ENCODE measurements at places on chromosomes 1 and 21.

- DNase-seq: no peak
These were observed 28.7 kb downstream of the LDLRAP1 start for GRCh38 chr1:25572107-25572506.

- no peak for DNase-seq
These were observed 2.5 kb upstream of the GBP4 start for GRCh38 chr1:89201106-89201794.

DNA sequence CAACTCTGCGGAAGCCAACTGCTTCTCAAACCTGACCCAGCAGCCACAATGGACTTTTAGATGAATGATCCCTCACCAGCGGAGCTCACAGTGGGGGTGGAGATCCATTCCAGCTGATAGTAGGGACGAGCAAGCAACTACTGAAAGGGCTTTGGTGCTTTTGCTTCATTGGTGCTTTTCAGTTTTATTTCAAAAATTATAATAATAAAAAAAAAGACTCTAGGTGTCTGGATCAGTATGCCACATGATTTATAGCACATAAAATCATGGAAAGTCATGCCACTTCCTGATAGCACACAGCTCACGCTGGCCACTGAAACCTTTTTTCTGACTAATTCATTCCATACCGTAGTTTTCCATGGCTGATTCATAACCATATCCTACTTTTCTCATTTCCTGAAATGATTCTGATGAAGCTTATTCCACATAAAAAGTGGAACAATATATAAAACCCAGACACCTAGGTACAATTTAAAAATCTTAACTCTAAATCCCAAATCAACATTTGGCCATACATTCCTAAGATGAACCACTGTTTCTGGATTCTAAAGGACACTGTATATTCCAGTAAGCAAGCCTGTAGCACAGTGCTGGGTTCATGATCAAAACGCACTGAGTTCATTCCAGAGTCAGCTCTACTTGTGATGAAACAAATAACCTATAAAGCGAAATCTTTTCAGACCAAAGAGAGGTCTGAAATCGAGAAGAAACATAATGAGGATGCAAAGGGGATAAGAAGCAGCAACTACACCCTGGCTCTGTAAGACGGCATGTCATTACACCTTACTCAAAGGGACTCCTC is 41.3 kb upstream of the KCNE1 start:
- no peak for DNase-seq

DNA sequence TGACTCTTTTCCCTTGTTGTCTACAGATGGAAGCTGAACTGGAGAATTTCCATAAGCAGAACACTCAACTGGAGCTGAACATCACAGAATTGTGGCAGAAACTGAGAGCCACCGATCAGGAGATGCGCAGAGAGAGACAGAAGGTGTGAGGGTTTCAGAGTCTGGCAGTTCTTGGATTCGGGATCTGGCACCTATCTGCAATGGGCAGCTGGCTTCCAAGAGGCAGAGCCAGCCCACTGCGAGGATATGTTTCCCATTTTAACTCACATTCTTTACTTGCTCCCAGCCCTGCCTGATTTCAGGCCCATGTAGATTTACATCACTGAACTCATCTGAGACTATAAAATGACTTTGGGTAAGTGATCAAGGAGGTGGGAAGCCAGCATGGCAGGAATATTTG is 37.3 kb upstream of the TMEM125 start:
- peak; percentile 15 for DNase-seq

DNA sequence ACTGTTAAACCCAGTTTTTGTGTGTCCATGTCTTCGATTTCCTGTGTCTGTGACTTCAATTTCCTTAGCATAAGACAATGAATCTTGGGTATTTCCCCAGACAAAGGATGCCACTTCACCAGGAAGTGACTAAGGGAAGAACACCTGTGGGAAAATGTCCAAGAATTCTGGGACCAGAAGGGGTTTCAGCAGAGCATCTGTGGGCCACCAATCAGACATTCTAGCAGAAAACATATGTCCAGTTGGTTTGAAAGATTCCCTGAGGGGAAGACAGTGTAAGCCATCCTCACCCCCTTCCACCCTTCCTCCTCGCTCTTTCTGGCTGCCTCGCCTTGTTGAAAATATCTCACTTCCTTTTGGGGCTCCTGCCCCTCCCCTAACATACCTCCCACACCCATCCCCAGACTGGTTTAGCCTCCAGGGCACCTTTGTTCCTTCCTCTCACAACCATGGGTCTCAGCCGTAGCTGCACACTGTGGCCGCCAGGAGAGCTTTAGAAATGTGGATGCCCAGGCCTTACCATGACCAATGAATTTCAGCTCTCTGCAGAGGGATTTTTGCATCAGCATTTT is 25.5 kb upstream of the IFNAR1 start:
- no peak for DNase-seq

DNA sequence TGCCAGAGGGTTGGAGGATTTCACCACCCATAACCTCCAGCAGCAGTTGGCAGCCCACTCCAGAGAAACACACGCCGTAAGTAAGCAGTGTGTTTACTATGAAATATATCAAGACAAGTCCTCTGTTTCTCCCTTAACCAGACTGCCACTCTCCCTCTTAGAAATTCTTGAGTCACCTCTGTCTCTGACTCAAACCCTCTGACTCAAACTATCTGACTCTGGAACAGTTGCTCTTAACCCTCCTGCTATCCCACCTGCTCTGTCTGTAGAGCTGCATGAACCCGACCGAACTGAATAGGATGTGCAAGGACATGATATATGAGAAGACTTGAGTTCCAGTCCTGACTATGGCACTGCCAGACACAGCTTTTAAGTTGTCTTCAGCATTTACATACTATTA is 14.1 kb downstream of the INPP5B start:
- DNase-seq: no peak

- peak; percentile 80 for DNase-seq
These were observed 540 bp downstream of the ARHGEF2 start for GRCh38 chr1:155977690-155978324.

GRCh38 chr1:2493691-2494322 is 17.7 kb downstream of the PLCH2 start:
- DNase-seq: no peak

- DNase-seq: no peak
These were observed 9.5 kb upstream of the PADI3 start for GRCh38 chr1:17239420-17239819.

- DNase-seq: no peak
These were observed 284.8 kb downstream of the BACH1 start for GRCh38 chr21:29583424-29583924.

- no peak for DNase-seq
These were observed 19.5 kb downstream of the PDE9A start for GRCh38 chr21:42672699-42673458.

DNA sequence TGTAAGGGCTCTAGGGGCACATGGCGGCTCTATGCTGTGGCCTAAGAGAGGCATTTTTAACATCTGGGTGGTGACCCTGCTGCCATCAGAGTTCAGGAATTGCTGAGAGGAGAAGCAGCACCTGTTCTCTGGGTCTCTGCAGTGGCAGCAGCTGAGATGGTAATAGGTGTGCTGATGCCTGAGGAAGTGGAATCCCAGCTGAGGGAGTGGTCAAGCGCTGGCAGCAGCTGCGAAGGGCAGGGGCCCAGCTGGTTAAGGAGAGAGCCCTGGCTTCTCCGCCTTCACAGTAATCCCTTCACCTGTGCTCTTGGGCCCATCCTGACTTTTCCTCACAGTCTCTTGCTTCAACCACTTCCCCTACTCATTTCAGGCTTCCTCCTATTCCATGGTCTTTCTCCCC is 39.8 kb downstream of the GJA5 start:
- DNase-seq: no peak

DNA sequence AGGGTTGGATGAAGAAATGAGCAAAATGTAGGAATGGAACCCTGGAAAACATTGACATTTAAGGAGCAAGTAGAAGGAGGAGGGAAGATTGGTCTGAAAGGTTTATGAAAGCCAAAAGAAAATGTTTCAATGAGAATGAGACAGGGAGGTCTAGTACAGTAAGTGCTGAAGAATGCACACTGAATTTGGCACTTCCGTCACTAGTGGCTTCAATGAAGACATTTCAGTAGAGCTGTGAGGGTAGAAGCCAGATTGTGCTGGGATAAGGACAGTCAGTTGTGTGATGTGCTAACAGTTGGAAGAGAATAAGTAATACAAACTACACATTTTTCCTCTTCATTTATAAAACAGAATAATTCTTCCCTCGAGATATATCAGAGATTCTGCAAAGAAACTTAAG is 17.1 kb downstream of the THEM4 start:
- DNase-seq: no peak

DNA sequence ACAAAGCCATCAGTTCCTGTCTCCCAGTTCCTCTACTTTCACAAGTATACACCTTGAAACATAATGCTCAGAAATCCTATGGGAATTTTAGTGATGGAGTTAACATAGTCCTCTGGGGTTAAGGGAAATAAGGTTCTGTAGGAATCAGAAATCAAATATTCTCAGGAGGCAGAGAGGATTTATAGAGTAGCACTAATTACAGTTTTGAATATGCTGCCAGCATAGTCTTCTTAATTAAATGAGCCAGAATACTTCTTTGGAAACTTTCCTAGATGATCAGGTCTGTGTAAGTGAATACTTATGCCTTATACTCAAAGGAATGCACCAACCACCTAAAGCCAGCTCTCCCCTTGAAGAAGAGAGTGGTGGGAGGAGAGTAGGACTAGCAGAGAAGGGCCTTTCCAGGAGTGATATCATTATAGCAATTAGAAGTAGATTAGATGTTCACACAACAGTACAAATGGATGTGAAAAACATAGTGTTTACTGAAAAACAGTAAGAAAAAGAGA is 31.4 kb upstream of the DIRAS3 start:
- no peak for DNase-seq

GRCh38 chr1:145935708-145936107 is 8.4 kb upstream of the RBM8A start:
- DNase-seq: no peak

DNA sequence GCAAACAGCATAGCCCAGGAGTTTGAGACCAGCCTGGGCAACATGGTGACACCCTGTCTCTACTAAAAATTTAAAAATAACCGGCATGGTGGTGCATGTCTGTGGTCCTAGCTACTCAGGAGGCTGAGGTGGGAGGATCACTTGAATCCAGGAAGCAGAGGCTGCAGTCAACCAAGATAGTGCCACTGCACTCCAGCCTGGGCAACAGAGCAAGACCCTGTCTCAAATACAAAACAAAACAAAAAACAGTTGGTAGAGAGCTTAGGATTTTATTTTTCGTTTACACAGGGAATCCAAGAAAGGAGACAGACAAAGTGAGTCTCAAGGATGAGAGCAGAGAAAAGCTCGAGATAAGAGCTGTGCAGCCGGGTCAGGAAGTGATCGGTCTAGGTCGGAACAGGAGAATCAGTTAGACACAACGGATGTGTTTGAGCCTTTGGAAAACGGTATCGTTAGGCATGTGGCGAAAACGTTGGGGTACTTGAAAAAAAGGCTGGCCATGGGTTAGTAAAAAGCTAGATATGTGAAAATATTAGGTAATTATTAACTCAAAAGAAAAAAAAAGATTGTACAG is 1.7 kb upstream of the MIB2 start:
- no peak for DNase-seq

GRCh38 chr1:182164273-182164672 is 102.8 kb upstream of the ZNF648 start:
- no peak for DNase-seq

DNA sequence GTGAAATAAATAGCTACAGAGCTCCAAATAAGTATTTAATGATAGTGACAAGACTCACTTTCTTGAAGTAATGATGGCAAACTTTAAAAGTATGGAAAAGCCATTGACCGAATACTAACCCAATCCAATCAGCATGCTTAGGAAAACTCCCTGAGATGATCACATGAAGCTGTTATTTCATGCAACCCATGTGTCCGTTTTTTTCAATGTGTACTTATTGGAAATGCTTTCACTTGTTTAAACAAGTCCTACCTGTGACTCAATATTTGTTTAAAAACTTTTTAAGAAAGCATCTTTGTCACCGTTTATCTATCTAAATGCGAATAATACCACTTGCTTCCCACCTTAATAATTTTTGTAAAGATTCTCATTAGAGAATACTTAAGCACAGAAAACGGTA is 185.8 kb downstream of the NRIP1 start:
- DNase-seq: no peak

GRCh38 chr1:171793636-171794035 is 12.2 kb downstream of the METTL13 start:
- no peak for DNase-seq

GRCh38 chr1:56411484-56412180 is 167.7 kb downstream of the PLPP3 start:
- DNase-seq: no peak

GRCh38 chr1:65189576-65190115 is 41.6 kb downstream of the AK4 start:
- no peak for DNase-seq

- DNase-seq: no peak
These were observed 25.7 kb upstream of the SPAG17 start for GRCh38 chr1:118210723-118211110.

DNA sequence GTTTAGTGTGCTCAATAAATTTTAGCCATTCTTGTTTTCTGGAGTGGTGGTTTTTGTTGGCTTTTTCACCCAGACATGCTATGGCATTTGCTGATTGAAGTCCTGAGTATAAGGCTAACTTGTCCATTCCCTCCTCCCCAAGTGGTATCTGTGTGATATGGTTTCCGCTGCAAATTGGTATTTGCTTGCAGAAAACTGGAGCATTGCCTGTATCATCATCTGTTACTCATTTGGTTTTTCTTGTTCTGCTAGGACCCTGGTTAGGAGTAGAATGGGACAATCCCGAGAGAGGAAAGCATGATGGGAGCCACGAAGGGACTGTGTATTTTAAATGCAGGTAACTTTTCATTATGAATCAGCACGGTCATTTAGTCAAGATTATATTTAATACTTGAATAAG is 34.0 kb downstream of the TBCE start:
- DNase-seq: no peak

DNA sequence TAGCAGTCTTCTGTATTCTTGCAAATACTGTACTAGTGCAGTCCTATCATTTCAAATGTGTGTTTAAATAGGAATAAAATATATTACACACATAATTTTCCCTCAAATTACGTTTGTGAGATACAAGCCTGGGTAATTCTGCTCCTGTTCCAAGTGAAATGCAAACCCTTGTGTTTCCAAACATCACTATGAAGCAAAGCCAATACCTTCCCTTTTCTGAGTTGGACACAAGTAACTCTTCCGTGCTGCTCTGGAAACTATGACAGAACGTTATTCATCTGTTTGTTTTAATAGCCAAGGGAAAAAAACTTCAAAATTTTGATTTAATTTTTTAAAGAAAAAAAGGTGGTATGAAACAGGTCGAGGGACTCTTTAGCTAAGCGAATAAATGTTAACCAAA is 73.7 kb upstream of the UBE2U start:
- DNase-seq: no peak

DNA sequence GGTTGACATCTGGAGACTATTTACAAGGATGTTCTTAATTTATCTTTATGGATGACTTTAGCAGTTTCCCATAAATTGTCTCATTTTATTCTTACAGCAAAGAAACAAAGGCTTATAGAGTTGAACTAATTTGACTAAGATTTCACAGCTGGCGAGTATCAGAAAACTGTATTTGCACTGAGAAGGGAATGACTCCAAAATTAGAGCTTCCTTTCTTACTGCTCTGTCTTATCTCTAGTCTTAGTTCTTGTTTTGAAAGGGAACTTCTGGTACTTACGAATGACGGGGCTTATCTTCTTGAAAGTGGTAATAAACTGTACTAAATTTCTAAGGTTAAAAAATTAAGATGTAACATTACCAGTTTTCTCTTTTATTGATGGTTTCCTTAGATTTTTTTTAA is 13.6 kb downstream of the CNST start:
- DNase-seq: no peak

- no peak for DNase-seq
These were observed 35.9 kb upstream of the KIF21B start for GRCh38 chr1:201059401-201059800.
